Bronchial epithelial cell (primary cell): ENCODE measurements at places on chromosomes 13 and 19. TPM values are rescaled to one million over a fixed set of nuclear protein-coding genes. Genes with fewer than 3 reads are reported as not detected.

CGB2 gene
- total RNA-seq, result not detected in 2 replicates

- DNase-seq, result no peak
Measured at GRCh38 chr13:111846391-111847159, 220.4 kb upstream of the SOX1 start.

SPRED3 gene
- 0.13 and 0.26 TPM in 2 replicates for total RNA-seq

GRCh38 chr13:40539576-40540327 lies 126.7 kb downstream of the FOXO1 start:
- no peak for DNase-seq

DNA sequence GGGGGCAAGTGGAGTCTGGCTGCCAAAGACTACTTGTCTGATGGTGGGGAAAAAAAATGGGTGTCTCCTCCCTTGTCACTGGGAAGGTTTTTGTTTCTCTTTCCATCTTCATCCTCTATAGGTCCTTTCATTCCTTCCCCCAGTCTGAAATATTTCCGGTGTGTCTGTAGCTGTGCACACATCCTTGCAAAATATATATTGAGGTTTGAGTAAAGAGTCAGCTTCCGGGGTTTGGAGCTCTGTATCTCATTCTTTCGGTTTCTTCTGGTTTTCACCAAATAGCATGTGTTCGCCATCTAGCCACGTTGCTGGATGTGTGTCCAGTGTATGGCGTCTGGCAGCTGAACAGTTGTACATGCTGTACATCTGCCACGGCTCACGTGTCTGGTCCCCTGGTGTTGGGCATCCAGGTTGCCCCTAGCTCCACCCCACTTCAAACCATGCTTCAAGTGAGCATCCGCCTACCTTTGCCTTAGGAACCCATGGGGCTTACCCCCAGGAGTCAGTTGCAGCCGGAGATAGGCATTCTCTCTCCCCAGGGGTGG lies 142.2 kb downstream of the SIPA1L3 start:
- DNase-seq, result no peak

GRCh38 chr13:21297447-21297846 lies 121.0 kb downstream of the MRPL57 start:
- DNase-seq, result no peak

FOXO1 gene
- 7.6 and 12.2 TPM in 2 replicates for total RNA-seq

DNA sequence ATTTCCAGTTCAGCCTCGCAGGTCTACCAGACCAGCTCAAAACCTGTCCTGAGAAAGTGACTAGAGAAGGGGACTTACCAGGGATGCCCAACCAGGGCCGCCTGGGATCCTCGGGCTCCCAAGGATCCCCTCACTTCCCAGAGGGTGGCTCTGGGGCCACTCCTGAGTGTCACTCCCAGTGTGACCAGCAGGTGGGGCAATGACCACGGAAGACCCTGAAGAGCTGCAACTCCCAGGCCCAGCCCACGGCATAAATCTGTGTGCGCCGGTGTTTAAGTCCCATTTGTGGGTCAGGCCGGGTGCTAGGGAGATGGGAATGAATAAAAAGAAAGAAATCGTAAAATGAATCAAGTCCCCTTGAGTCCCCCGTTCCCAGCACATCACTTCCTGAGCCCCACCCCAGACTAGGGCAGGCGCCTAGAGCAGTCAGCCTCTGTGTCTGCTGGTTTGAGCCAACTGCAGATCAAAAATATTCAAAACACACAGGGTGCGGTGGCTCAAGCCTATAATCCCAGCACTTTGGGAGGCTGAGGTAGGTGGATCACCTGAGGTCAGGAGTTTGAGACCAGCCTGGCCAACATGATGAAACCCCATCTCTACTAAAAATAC lies 10.7 kb downstream of the PTGIR start:
- peak; percentile 52 for DNase-seq

DNA sequence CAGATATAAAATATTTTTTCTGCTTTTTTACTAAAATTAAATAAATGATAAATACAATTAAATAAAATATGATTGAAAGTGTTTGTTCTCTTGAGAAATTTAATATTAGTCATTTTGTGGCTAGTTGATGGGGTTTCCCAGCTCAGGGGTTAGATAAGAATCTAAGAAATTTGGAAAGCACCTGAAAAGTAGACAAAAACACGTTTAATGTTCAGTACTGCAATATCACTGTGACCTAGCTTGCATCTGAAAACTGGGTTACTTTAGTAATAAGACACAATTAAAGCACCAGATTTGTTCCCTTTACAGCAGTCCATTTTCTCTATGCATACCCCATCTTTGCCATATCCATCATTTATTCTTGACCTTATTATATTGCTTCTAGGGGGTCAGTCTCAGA lies 1454.8 kb upstream of the SPRY2 start:
- DNase-seq, result no peak

DNA sequence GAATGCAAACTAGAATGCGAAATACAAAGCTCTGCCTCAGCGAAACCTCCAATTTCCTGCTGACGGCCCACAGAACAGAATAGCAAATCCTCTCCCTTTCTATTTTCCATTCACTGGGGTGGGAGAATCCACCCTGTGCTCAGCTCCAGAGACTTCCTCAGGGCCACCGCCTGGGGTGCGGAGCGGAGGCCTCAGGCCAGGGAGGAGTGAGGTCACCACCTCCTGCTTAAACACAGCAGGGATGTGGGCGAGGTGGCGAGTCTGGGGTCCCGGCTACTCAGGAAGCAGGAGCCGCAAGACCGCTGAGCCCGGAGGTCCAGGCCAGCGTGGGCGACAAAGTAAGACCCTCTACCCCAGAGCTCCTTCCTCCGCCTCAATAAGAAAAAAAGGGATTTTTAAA lies 666 bp upstream of the ZNF320 start:
- no peak for DNase-seq

GRCh38 chr13:50071379-50071778 lies 56.1 kb downstream of the KCNRG start:
- peak; percentile 27 for DNase-seq

JUND gene
- total RNA-seq, result 54.0 and 89.0 TPM in 2 replicates
